Hematopoietic multipotent progenitor cell treated with erythropoietin and hydrocortisone succinate and interleukin-3 and kit ligand, for 4 days (in vitro differentiated cells): ENCODE measurements at places on chromosomes 13 and 19.
A peak's percentile ranks its signal among the peaks of the same experiment; 100 is the strongest.

DNA sequence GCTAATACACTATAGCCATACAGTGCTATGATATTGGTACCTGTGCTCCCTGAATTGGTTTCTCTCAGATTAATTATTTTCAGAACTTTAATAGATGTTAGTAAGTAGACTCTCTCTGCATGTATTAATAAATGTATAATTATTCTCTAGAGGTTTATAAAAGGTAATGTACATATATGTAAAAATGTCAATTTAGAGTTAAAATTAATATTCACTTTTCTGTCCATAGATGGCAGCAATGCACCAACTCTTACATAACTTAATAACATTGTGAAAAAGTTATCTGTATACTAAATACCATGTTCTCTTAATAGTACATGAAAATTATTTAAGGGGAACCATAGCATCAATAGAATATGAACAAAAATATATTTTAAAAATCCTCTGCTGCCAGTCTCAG lies 515.0 kb upstream of the KLHL1 start:
- peak; percentile 66 for DNase-seq

DNA sequence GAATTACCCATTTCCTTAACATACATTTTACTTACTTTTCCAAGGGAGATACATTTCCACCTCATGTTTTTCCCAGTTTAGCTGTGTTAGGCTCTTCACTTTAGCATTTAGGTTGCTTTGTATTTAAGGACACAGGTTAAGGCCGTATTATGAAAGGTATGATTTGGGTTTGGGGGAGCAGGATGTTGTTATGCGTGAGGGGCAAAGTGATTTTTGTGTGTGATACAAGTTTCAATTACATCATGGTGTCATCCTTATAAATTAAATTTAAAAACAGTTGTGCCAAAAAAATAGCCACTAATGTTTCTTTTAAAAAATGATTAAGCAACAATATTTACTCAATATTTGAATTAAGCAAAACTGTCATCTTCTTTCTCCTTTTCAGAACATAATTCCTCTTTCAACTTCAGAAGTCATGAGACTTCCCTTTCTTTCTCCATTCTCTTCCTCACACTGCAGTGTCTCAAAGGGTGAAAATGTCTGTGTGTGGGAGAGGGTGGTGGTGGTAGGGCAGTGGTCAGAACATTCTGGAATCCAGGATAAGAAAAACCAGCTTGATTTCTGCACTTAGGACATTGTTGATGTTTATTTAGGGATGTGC lies 126.2 kb downstream of the KCNRG start:
- DNase-seq = no peak

DNA sequence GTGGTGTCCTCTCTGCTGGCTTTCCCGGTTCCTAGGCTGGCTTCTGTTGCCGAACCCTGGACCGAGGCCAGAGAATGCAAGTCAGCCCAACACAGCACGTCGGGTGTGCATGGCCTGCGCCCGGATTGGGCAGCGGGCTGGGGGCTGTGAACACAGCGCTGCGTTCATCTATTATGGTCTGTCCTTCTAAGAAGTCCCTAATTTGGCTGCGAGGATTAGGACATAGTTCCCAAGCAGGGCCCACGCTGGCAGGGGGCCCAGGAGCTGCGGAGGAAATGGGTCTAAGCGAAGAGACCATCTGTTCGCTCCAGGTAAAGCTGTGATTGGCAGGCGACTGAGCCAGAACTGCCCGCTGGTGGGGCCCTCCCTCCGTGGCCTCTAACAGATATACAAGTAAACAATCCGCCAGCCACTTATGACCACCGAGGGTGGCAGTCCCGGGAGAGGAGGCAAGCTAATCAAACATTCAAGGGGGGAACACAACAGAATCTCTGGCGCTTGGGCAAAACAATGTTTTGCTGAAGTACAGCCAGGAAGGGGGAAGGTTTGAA lies 6.0 kb downstream of the SYCE2 start:
- peak; percentile 83 for DNase-seq

GRCh38 chr19:54551950-54552912 lies 21.4 kb upstream of the LILRA2 start:
- DNase-seq = peak; percentile 6

DNA sequence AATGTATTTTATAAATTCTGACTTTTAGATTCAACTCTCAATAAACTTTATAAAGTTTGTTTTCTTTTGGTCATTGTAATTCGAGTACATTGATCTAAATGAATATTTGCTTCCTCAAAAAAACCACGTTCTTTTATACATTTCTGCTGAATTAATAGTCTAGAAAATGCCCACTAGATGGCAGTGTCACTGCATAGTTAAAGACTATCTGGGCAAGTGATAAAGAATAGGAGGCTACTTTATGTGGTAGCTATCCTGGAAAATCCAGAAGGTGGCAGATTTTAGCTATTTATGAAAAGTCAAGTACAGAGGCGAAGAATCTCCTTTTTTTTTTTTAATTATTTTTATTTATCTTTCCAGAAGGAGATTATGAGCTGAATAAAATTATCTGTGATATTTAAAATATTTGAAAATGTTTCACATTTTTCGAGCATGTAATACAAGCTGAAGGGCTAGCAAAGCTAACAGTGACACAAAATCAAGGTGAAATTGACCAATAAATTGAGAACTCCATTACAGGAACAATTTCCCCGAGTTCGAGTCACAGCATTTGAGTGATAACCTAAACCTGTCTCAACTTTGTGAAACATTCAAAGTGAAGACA lies 221.8 kb downstream of the OLFM4 start:
- peak; percentile 92 for DNase-seq

GRCh38 chr13:85521657-85522056 lies 277.6 kb downstream of the SLITRK6 start:
- no peak for DNase-seq

GRCh38 chr13:95137096-95137495 lies 164.2 kb downstream of the ABCC4 start:
- DNase-seq = peak; percentile 53

GRCh38 chr13:38543561-38543960 lies 143.3 kb upstream of the FREM2 start:
- DNase-seq = no peak

DNA sequence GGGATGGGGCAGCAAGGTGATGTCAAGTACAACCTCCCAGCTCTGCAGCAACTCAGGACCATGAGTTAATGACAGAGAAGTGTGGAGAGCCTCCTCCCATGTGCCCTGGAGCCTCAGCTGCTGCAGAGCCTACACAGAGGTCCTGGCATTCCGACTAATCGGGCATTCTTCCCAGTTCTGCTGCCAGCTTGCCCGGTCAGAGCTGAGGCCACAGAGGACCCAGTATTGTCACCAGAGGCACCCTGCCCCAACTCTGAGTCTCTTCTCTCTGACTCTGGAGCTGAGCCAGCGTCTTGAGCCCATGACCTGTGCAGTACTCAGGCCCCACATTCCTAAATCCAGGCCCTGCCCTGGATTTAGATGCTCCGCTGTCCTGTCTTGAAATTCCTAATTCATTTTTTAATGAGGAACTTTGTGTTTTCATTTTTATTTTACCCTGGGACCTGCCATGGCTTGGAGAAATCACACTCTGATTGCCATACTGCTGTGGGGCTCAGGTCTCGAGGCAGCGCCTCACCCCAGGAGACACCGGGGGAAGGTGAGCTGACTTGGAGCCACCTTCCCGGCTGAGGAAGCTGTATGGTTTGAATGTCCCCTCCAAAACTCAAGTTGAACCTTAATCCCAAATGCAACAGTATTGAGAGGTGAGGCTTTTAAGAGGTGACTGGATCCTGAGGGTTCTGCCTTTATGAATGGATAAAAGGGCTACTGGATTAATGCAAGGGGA lies 144.9 kb upstream of the ZNF507 start:
- DNase-seq = no peak

- DNase-seq = peak; percentile 74
These were observed 140.7 kb downstream of the KCTD12 start for GRCh38 chr13:76745261-76746200.

DNA sequence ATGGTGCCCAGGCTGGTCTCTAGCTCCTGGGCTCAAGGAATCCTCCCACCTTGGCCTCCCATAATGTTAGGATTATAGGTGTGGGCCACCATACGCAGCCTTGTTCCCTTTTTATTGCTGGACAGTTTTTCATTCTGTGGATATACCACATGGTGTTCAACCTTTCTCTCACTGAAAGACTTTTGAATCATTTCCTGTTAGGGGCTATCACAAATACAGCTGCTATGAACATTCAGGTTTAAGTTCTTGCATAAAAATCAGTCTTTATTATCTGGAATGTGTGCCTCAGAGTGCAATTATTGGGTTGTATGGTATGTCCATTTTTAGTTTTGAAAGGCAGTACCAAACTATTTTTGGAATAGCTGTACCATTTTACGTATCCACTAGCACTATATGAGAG lies 647.2 kb downstream of the LIG4 start:
- DNase-seq = no peak

GRCh38 chr13:99969453-99969918 lies 2.1 kb downstream of the ZIC5 start:
- DNase-seq = no peak

GRCh38 chr19:814152-815078 lies 7.3 kb downstream of the PLPPR3 start:
- DNase-seq = no peak

GRCh38 chr19:1311543-1312091 lies 25.9 kb downstream of the EFNA2 start:
- no peak for DNase-seq

- DNase-seq = no peak
These were observed 1552.2 kb downstream of the PCDH9 start for GRCh38 chr13:65677906-65678305.

DNA sequence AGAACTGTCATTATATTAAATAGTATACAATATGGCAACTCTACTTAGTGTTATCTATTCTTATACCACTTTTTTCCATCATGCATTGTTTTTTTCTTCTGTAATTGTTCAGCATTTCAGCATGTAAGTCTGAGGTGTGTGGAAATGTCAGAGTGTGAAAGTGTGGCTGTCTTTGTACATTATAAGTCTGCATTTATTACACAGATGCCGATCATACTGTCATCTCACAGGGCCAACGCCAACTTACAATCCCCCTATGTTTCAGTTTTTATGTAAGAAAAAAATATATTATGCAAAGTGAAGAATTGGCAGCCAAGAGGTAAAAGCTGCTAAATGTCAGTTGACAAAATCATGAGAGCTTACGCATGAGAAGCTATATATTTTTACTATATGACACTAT lies 42.9 kb upstream of the PCDH17 start:
- no peak for DNase-seq

DNA sequence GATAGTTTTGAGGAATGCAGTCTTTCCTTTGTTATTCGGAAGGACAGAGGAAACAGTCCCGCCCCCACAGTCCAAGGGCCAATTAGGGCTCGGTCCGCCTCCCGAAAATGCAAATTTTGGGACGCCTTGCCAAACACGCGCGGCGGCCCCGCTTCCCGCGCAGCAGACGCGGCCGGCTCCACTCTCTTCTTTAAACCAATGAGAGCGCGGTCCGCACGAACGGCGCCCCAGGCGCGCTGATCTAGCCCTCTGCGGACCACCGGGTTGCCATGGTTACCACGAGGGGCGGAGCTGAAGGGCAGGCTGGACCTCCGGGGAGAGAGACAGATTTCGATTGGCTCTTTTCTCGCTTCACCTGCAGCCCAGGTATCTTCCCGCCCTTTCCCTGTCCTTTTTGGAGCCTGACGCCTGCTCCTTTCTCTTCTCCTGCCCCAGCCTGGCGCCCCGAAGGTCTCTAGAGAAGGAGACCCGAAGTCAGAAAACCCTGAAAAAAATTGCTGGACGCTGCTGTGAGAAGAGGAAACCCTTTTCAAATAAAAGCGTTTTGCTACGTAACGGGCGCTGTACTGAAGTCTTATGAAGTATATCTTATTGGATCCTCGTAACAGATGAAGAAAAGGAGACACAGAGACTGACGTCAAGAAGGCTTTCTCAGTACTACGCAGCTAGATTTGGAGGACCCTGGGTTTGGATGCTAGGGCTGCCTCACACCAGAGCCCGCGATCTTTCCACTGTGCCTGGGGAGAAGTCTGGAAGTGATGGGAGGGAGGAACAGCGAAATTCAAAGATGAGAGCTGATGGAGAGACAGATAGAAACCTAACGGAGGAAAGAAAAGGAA lies 2.0 kb downstream of the PTH2 start:
- peak; percentile 83 for DNase-seq

GRCh38 chr13:26973295-26973694 lies 198.3 kb downstream of the USP12 start:
- no peak for DNase-seq

- DNase-seq = no peak
These were observed 82.7 kb upstream of the PCDH8 start for GRCh38 chr13:52931131-52931530.

- DNase-seq = peak; percentile 72
These were observed 31.1 kb downstream of the CEACAM8 start for GRCh38 chr19:42563352-42564210.

GRCh38 chr13:38902551-38902950 lies 88.1 kb downstream of the STOML3 start:
- DNase-seq = no peak

DNA sequence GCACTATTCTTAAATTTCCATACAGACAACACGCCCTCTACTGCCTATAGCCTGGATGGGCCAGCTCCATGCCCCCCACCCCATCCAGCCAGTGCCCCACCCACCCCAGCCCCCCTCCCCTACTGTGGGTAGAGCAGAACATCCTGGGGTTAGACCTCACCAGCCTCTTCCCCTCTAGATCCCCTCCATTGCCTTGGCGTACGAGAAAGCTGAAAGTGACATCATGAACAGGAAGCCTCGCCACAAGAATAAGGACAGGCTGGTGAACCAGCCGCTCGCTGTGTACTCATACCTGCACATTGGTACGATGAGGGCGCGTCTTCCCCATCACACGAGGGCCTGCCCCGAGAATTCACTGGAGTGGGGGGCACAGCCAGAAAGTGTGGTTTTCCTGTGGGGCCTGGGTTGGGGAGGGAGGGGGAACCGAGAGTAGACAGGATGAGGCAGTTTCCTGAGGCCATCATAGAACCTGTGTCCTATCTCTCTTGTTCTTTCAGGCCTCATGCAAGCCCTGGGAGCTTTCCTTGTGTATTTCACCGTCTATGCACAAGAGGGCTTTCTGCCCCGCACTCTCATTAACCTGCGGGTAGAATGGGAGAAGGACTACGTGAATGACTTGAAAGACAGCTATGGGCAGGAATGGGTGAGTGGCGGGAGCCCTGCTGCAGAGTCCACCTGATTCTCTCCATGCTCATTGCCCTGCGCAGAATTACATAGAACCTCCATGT lies 29.1 kb downstream of the ATP12A start:
- DNase-seq = peak; percentile 73

GRCh38 chr13:92197669-92198068 lies 799.2 kb downstream of the GPC5 start:
- no peak for DNase-seq

- no peak for DNase-seq
These were observed 13.8 kb downstream of the PAK4 start for GRCh38 chr19:39139305-39139874.

- DNase-seq = peak; percentile 73
These were observed 6.8 kb downstream of the CYSLTR2 start for GRCh38 chr13:48660361-48661076.
